Stimulated activated CD4-positive, alpha-beta T cell treated with anti-CD3 and anti-CD28 coated beads, Interleukin-2, amount 100 ng/mL, for 4 hours (primary cell): ENCODE measurements at places on chromosomes 12 and 14.

DNA sequence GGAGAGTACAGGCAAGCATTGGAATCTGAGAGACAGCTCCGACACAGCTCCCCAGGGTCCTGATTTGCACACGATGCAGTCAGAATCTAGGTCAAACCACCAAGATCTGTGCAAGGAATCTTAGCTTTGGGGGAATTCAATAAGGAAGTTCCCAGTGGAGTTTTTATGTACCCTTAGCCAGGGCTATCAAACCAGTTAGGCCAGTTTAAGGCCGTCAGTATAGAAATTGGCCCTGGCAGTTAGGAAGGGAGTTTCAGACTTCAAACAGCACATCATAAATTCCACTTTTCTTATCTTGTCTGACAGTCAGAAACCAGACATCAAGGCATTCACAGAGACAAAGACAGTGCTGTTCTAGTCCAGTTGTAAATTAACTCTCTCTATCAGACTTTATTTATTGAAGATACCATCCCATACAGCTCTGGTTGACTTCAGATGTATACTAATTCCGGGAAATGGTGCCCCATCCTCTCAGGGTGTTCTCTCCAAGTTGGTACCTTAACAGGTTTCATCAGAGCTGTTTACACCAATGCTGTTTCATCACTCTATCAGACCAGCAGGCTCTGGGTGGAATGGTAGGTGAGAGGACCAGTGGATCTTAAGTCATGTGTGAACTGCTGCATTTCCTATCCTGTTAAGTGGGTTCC lies 157.5 kb upstream of the ATF7IP start:
- no peak for DNase-seq

GRCh38 chr14:104268725-104269436 lies 130.5 kb downstream of the KIF26A start:
- no peak for DNase-seq

- no peak for DNase-seq
These were observed 35.2 kb upstream of the PCNX1 start for GRCh38 chr14:70871863-70872677.

GRCh38 chr12:9922429-9922828 lies 9.7 kb downstream of the CLEC2A start:
- no peak for DNase-seq

DNA sequence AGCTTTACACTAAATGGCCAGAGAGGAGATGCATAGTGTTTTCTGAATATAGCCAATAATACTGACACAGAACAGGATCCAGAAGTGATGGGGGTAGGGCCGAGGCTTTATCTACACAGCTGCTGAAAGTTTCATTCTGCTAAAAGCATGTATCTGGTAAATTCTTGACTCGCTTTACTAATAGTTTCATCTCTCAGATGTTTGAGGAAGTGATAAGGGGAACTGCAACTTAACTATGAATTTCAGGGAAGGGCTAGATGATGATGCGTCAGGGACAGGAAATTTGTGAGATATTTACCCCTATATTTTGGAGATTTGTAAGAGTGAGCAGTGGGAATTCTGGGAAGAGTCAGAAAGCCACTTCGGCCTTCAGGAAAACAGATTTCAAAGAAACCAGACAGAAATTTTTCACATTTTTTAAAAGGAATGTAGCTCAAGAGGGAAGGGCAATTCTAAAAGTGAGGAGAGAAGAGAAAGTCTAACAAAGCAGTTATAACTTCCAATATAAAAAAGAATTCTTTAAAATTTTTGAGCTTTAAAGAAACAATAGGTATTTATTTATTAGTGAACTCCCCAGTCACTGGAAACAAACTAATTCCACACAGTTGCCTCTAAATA lies 243.1 kb downstream of the BCAT1 start:
- DNase-seq = no peak

- no peak for DNase-seq
These were observed 451.3 kb downstream of the ZFP36L1 start for GRCh38 chr14:68341411-68342212.

GRCh38 chr12:62629413-62629812 lies 162.8 kb downstream of the MON2 start:
- no peak for DNase-seq

- no peak for DNase-seq
These were observed 83.2 kb downstream of the ANO4 start for GRCh38 chr12:100877776-100878175.

- no peak for DNase-seq
These were observed 283.4 kb upstream of the ATP2B1 start for GRCh38 chr12:89991807-89992590.

DNA sequence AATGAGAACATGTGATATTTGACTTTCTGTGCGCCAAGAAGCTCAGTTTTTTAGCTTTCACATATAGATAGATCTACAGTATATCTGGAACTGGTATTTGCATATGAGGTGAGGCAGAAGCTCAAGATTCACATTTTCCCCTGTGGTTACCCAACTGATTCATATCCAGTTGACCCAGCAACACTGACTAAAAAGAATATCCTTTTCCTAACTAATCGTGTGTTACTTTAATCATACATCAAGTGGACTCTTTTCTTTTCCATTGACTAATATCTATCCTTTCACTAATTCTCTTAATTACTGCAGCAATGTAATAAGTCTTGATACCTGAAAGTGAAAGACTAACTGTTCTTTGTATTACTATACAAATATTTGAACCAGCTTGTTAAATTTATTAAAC lies 236.1 kb downstream of the AEBP2 start:
- DNase-seq = no peak

- no peak for DNase-seq
These were observed 30.0 kb upstream of the EID3 start for GRCh38 chr12:104273503-104273902.

DNA sequence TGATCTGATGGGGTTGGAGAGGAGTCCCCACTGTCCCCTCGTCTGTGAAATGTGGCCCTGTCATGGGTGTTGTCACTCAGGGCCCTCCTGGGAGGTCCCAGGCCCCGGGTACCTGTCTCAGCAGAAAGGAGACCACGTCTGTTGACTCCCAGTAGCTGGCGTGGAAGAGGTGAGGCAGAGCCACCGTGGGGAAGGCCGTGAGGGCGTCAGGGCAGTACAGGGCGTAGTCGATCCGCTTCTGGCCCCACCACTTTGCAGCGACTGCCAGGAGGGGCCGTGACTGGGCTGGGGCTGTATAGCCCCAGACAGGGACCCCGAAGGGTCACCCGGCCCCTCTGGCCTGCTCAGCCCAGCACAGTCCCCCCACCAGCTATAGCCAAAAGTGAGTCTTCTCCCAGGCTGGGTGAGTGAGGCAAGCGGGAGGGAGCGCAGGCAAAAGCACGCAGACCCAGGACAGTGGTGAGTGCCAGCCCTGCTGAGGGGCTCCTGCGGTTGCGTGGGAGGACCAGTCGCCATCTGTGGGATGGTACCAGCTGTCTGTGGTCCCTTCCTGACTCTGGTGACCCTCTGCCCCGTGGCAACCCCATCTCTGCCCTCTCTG lies 8.2 kb downstream of the ARL6IP4 start:
- no peak for DNase-seq

GRCh38 chr12:101027200-101027599 lies 182.8 kb downstream of the SLC5A8 start:
- DNase-seq = no peak

GRCh38 chr12:120337730-120338129 lies 10.2 kb upstream of the PLA2G1B start:
- no peak for DNase-seq

DNA sequence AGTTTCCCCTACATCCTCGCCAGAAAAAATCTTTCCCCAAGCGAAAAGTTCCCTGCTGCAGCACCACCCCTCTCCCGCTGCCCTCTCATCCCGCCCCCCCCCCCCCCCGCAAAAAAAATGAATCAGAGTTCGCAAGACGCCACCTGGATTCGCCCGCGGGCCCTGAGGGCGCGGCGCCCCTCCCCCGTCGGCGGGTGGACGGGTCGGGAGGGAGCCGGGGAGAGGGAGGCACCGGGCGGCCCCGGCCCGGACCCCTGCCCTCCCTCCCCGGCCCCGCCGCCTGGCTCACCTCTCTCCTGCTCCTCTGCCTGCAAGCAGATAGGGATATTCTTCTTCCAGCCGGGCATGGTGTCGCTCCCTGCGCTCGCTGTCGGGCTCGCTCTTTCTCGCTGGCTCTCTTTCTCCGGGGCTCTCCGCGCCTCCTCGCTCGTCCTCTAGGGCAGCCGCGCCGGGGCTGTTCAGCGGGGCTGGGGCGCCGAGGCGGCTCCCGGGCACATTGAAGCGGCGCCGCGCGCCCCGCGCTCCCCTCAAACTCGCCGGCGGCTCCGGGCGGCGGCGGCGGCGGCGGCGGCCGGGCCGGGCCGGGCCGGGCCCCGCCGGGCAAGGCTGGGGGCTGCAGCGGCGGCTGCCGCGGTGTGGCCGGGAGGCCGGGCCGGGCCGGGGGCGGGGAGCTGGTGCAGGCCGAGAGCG lies 200.3 kb upstream of the CAND1 start:
- DNase-seq = peak; percentile 30

- no peak for DNase-seq
These were observed 53.8 kb upstream of the SGPP1 start for GRCh38 chr14:63781686-63782085.

- DNase-seq = no peak
These were observed 1.7 kb downstream of the MGST1 start for GRCh38 chr12:16349131-16349460.

- peak; percentile 63 for DNase-seq
These were observed 11.2 kb downstream of the MAP4K5 start for GRCh38 chr14:50520947-50521815.

- DNase-seq = no peak
These were observed 2.5 kb upstream of the PGAM5 start for GRCh38 chr12:132708150-132708549.

DNA sequence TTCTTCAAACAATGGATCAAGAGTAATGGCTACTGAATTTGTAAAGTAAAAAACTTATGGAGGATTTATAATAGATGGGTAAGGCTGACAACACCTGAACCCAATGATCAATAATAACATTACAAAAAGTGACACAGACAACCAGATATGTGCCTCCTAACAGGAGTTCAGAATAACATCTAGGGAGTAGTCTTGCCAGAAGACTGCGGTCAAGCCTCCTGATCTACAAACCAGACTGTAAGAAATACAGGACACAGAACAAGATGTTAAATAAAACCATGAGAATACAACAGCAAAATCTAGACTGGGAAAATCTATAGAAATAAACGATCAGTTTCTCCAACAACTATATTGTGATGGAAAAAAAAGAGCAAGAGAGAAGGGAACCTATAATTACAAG lies 262.6 kb upstream of the TMTC1 start:
- no peak for DNase-seq

DNA sequence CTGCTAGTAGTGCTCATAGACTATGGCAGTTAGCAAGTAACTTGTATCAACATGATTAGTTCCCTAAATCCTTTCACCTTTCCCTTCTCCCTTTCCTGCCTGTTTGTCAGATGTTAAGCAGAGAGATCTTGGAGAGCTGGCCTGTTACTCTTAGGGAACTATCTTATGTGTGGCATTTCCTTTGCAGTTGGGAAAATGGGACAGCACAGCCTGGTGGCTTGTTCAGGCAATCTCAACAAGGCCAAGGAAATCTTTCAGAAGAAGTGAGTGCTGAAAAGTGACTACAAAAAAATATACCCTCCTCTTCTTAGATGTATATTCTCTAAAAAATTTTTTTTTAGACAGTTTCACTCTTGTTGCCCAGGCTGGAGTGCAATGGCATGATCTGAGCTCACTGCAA lies 7.4 kb downstream of the PARP2 start:
- no peak for DNase-seq

DNA sequence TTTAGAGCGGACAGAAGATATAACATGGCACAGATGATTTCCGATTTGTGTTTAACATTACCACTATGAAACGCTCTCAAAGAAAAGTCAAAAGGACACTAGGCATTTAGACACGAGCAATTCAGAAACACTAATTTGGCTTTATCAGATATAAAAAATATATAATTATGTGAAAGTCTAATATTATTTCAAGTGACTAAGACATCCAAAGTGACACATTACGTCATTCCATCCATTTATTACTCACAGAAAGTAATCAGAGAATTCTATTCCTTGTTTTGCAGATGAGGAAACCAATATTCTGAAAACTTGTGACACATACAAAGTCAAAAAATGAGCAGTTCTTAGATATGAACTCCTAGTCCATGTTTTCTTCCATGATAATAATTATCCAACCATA lies 250.8 kb upstream of the USP15 start:
- DNase-seq = no peak

DNA sequence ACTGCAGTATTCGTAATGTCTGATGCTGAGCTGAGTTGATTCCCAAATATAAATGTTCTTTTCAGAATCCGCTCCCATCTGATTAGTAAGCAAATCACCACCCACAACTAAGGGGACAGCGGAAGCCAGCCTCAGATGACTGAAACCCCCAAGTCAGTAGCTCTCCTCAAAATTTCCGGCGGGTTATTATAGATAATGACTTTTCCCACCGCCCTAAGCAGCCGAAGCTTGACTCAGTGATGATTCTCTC lies 469 bp upstream of the LRFN5 start:
- no peak for DNase-seq

GRCh38 chr12:83083616-83084015 lies 396.9 kb downstream of the TMTC2 start:
- no peak for DNase-seq

- no peak for DNase-seq
These were observed 150.8 kb downstream of the FBXL14 start for GRCh38 chr12:1443421-1444141.

DNA sequence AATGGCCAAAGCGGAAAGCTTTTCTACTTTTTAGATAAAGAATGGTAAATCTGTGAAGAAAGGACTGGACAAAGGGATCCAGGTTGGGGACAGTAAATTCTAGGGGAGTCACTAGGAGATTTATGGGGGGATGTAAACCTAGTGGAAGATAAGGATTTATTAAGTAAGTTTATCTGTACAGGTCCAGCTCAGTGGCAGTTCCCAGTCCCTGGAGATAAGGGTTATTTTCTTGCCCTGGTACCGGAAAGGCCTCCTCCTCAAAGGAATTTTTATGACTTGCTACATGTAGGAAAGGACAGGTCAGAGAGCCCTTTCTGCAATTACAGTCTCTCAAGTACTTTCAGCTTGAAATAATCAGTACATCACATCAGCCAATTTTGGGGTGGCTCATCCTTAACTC lies 72.6 kb upstream of the BICD1 start:
- no peak for DNase-seq

DNA sequence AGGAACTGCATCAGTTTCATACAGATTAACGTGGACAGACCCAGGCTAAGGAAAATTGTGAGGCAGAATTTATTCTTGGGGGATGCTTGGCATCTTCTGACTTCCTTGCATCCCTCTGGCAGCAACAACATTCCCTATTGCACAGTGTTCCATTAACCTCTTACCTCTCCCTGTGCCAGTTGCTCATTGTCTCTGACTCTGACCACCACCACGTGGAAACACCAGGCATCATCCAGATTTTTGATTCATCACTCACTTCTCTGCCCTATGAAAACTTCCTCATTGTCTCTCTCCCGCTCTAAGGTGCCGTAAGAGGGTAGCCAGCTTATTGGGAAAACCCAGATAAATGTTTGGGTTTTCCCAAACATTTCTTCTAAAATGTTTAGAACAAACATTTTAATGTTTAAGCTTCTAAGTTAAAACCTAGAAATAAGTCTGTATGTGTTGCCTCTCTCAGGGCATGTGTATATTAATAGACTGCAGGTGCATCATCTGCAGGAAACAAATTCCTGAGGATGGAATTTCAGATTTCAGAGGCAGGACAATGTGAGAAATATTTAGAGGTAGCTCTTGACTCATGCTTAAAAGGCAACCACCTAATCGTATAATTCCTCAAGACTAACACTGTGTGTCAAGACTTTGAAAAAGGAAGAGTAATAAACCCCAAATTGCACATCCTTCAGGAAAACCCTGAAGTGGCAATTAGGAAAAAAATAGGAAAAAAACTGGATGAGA lies 64.5 kb upstream of the SLC35F4 start:
- no peak for DNase-seq

- DNase-seq = no peak
These were observed 1340.9 kb upstream of the TMEM132C start for GRCh38 chr12:126926023-126926594.

- no peak for DNase-seq
These were observed 1045.6 kb downstream of the BCL11B start for GRCh38 chr14:98226411-98226810.
